ENCODE measurements at places on chromosomes 6 and 20.

DNA sequence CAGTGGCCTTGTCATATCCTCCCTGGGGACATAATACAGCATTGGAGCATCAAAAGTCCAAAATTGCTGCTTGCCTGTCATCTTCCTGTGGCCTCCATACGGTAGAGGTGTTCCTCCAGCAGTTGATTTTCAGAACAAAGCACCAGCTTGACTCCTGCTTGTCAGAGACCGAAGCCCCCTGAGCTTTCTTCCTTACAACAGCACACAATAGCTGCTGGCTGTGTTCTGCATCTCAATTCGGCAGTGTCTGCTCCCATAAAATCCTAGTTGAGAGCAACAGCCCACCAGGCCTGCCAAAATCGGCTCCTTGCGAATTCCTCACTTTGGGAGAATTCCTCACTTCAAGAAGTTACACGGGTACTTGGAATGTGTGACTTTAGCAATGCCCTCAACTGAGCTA is 372.9 kb downstream of the SAMD5 start:
- no peak for DNase-seq

DNA sequence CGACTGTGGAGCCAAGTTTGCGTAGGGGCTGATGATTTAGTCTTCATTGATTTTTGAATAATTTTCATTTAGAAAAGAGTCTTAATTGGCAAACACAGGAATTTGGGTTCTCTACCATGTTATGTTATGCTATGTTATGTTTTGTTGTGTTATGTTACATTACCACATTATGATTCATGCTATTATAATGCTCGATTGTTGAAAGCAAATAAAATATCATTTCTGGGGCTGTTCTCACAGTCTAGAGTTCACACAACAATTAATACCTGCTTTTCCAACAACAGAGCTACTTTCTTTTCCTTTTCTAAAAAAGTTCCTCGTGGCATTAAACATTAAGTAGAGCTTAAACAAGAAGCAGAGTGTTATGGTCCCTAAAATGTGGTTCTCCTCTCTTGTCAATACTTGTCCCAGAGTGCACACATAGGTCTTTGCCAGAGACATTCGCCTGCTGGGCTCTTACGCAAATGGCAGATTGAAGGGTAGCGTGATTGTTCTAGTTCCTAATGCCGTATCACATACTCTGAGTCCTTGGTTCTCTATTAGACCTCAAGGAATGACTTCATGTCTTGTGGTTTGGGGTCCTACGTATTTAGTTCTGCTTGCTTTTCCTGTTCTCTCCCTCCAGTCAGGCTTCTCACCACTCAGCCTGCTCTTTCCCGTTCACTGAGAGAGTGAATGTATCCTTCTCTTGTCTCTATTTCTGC is 370.3 kb downstream of the CD109 start:
- DNase-seq, result no peak

DNA sequence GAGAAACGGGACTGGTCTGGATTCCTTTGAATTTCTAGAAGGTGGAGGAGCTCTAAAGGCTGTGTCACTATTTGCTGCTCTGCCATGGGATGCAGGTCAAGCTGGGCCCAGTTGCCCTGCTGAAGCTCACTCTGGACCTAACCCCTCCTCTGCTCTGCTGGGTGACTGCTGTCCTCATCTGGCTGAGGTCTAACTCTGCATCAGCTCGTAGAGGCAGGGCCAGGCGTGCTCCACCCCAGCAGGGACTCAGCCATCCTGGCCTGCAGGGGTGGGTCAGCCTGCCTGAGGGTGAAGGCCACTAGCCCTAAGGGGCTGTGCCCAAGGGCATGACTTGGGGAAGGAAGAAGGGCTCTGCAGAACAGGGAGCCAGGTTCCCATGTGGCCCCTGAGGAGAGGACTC is 852 bp downstream of the CST4 start:
- no peak for DNase-seq

GRCh38 chr6:136963259-136963658 is 41.2 kb downstream of the SLC35D3 start:
- no peak for DNase-seq

DNA sequence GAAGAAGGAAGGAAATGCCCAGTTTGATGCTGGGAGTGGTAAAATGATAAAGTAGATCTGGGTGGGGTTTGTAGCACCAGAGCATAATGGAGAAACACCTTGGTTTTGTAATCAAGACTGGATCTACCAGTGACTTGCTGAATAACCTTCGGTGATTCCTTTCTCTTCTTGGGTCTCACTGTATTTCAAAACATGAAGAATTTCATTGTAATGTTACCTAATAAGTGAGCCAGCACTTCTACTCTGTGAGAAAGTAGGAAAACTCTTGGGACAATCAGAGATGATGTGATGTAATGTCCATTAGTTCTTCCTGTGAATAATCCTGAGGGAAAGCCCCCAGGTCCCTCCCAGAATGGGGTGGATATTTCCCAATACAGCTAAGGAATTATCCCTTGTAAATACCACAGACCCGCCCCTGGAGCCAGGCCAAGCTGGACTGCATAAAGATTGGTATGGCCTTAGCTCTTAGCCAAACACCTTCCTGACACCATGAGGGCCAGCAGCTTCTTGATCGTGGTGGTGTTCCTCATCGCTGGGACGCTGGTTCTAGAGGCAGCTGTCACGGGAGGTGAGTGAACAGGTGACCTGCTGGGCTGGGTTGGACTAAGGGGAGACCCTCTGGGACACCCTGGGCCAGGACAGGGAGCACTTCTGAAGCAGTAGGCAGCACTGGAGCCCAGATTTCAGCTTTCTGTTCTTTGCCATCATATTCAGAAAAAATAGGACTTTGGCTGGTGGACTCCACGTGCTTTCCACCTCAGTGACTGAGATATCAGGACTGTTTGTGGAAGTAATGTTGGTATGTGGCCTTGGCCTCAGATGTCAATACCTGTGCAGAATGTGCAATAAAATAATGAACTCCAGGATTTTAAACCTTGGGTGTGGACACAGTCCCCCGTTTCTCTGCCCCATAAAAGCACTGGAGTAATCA is at the start of gene PI3:
TSS of gene PI3 (plus strand) at position 469 of the 931 bp plus-strand sequence. CDS start at position 490, 21 bp downstream.
- no peak for DNase-seq

DNA sequence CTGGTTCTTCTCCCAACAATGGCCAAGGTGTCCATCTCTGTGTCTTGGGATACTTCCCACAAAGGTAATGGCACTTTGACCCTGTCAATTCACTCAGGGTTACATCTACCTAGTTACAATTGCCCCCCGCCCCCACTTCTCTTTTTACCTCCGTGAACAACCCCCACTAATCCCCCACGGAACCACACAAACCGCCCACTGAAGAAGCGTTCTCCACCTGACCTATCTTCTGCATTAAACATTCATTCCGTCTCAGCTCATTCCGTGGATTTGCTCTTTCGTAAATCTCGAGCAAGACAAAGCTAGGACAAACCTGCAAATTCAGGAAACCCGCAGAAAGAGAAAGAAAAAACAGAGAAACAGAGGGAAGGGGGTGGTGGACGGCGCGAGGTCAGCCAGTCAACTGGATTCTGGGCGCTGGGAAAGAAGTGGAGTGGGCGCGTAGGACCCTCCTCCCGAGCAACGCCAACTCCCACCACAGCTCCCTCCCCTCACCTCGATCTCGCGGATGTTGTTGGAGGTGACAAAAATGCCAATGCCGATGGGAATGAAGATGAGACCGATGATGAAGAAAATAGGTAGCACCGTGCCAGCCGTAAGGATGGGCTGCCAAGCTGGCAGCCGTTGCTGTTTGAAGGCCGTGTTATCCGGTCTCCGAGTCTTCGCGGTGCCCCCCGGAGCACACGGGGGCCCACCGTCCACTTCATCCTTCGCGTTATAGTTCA is 523 bp downstream of the TMEM30A start:
- no peak for DNase-seq

DNA sequence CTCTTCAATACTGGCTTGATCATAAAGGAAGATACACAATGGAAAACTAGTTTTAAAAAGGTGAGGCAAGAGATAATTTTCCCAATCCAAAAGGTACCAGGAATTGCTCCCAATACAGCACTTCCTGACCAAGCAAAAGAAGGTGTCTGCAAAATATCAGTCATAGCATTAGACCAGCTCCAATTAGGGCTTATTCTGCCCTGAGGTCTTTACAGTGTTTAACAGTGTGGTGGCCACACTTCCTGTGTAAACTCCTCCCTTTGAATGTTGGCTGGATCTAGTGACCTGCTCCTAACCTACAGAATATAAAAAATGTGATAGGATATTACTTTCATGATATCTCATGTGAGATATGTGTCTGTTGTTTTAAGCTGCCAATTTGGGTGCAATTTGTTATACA is 57.1 kb upstream of the BTN3A2 start:
- no peak for DNase-seq

GRCh38 chr6:39056681-39057080 is 8.1 kb downstream of the GLP1R start:
- no peak for DNase-seq

DNA sequence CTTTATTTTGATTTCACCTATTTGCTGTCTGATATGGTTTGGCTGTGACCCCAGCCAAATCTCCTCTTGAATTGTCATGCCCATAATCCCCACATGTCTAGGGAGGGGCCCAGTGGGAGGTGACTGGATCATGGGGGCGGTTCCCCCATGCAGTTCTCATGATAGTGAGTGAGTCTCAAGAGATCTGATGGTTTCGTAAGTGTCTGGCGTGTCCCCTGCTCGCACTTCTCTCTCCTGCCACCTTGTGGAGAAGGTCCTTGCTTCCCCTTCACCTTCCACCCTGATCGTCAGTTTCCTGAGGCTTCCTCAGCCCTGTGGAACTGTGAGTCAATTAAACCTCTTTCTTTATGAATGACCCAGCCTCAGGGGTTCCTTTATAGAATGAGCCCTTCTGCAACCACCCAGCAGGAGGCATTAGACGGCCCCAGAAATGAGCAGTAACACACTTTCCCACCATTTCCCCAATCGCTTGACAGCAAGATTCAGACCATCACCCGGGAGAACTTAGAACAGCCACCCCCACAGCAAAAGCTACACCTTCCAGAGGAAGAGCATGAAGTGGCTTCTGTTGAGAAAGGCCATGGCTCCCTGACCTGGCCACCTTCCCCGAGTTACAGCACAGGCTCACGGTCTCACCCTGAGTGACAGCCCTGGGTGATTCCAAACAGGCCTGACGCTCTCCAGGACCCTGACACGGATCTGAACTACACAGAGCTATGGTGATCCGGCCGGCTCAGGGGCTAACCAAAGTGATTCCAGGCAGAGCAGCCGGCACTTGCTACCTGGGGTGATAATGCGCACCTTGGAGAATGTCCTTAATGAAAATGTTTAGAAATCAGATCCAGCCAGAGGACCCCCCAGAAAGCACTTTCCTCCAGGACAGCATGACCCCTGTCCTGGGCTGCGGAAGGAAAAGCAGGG is 131.2 kb upstream of the CDH4 start:
- peak; percentile 72 for DNase-seq

DNA sequence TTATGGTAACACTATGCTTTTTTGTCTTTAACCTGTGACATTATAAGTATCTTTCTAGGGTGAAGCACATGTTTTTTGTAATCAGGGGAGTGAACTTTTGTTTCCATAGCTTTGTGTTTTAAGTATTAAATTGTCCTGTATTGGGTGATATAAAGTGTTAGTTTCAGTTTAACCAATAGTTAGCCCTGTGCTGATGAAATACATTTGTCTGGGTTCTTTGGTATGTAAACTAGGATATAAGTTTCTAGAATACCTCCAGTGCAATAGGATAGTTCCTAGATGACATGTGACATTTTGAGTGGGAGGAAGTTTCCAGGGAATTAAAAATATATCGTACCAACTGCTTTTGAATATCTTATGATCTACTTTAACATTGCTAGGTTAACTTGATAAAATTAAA is 611.0 kb upstream of the MARCKS start:
- DNase-seq, result no peak

GRCh38 chr6:76441875-76442274 is 369.4 kb upstream of the IMPG1 start:
- DNase-seq, result no peak

GRCh38 chr6:130158056-130158455 is 64.7 kb downstream of the SAMD3 start:
- no peak for DNase-seq

GRCh38 chr6:112833581-112834131 is 486.5 kb downstream of the RFPL4B start:
- no peak for DNase-seq

DNA sequence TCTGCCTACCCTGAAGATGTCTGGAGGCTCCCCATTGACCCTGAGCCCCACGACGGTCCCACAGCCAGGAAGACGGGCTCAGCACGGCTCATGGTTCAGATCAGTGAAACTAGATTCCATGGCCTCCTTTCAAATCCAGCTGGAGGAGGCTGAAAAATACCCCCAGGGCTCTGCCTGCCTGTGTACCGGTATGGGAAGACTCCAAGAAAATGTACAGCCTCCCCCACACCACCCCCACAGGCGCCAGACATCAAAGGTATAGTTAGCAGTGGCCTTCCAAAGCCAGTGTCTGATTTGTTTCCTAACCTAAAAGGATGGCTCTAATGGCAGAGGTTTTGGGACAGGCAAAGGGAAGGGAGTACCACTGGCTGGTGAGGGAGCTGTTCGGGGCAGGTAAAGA is 86.2 kb upstream of the SNAP25 start:
- DNase-seq, result no peak

DNA sequence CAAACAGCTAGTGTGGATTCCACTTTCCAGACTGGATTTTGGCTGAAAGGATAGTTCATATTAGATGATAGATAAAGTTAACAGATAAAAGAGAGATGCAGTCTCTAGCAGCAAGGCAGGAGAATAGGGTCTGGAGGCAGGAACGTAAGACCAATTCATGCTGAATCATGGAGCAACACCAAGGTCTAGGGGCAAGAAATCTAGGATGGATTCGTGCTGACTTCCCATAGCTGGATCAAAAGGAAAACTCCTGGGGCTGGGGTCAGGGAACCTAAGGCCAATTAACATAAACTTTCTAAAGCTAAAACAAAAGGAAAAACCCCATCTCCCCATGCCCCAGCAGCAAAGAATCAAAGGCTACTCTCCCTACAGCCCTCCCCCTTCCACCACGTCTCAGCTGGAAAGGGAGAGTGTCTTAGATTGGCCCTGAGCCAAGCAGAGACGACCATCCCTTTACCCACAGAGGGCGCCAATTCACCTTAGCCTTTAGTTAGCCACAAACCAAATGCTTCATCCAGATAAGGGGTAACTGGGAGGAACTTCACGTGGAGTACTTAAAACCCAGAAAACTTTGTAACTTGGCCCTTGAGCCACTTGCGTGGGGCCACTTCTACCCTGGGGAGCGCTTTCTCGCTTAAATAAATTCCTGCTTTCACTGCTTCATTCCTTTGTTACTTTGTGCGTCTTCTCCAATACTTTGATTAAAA is 7.6 kb downstream of the TREM1 start:
- DNase-seq, result peak; percentile 91

GRCh38 chr20:4574356-4574690 is 147.4 kb upstream of the PRND start:
- DNase-seq, result no peak
